Left ventricle myocardium inferior (tissue), 1 donor: ENCODE measurements at places on chromosomes 16 and 17.

GRCh38 chr17:82923366-82924113 is 83.7 kb upstream of the ZNF750 start:
- DNase-seq: peak; percentile 5

DNA sequence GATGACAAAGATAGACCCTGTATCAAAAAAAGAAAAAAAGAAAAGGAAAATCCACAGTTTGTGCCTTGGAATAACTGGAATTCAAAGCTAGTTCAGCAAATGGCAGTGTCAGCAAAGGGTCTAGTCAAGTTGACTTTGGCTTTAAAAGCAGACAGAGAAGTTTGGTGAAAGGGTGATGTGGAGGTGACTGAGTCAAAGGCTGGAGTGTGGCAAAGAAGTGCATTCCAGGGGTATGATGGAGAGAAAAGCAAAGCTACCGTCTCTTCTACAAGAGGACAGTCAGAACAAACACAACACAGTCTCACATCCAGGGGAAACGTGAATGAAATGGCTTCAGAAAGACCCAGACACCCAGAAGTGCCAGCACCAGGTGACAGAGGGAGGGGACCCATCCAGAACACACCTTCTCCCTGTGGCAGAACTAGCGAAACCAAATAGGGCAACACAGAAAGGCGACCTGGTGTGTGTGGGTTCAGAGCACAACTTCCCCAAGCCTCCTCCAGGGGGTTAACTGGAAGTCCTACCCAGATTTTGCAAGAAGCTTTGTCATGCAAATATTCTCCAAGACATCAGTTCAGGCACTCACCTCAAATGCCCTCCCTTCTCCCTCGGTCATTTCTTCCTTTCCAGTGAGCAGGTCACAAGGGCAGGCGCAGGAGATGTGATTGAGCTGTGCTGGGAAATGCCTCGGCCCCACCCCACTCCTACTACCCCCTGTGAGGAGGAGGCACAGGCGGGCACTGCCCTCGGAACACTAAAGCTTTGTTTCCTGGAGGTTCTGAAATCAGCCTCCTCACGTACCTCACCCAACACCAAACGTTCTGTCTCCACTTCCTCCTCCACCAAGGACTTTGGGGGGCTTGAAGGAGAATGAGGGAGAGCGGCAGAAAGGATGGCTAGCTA is 481.9 kb downstream of the SOX9 start:
- no peak for DNase-seq

DNA sequence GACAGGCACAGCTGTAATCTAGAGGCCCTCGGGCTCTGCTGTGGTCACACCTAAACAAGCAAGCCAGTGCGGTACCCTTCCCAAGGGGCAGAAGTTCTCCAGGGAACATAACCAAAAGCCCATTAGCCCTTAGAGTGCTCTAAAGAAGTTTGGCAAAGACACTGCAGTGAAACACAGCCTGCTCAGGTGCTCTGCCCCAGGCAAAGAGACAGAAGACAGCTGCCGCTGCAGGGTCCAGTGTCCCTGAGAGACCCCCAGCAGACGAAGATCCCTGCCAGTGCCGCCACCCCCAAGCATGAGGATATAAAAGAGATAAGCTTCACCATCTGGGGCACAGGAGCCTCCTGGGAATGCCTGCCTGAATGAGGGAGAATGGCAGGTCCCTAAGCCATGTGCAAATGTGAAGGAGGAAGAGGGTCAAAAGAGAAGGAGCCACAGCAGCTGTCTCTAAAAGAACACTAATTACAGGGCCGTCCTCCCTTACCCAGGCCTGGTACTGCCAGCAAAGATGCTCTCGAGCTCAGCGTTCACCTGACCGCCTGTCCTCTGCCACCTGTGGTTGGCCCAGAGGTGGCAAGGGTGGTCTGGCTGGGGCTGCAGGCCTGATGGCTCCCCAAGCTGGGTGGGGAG is 29.7 kb downstream of the CUEDC1 start:
- no peak for DNase-seq

DNA sequence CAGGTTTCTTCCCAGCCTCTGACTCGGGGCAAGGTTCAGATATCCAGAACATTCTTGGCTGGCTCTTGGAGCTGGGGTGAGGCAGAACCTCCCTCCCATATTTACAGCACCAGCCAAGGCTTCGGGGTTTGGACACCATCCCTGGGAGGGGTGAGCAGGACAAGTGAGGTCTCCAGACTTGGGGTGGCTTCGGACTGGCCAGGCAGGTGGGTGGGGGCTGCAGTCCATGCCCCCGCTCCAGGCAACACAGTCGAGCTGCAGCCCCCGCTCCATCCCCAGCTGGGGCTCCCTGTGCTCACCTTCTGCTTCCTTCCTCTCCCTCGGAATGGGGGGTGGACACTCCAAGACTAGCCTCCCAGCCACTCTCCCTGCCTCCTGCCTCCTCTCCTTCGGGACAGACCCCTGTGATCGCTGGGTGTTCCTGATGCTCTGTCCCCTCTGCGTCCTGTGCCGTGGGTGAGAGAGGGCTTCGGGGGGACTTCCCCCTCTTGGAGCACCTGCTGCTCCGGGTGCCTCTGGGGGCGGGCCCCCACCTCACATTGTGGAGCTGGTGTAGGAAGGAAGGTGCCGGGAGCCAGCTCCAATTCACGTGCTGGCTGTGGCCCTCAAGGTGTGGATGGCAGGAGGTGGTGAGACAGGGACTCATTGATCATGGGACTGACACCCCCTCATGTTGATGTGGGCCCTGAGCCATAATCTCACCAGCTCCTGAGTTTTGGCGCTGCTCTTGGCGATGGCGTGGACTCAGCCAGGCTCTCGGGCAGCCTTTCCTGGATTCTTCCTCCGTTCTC is 189.2 kb downstream of the SEC14L1 start:
- DNase-seq: no peak

DNA sequence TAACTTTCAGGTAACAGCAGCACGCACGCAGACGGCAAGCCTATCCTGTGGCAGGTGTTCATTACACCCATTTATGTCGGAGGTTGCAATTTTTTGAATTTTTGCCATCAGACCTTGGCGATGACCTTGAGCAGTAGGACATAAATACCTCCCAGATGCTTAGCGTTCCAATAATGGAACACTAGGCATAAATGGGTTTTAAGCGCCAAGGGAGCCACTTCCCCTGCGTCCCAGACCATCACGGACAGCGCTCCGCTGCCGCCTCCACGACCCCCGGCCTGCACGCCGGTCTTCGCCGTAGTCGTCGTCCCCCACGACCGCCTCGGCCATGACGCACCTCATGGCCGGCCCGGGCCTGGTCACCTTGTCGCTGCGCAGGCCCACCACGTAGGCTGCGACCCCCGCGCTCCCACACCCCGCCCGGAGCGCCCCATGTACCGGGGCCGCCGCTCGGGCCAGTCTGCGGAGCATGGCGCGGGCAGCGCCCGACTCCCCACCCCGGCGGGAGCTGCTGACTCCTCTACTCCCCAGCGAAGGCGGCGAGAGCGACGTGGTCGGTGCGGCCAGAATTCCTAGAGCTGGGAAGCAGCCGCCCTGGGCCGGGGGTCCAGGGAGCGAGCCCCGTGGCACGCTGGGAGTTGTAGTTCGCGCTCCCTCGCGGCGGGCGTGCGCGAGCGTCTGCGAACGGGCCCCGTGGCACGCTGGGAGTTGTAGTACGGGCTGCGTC is 22.7 kb downstream of the TMEM235 start:
- DNase-seq: peak; percentile 88

DNA sequence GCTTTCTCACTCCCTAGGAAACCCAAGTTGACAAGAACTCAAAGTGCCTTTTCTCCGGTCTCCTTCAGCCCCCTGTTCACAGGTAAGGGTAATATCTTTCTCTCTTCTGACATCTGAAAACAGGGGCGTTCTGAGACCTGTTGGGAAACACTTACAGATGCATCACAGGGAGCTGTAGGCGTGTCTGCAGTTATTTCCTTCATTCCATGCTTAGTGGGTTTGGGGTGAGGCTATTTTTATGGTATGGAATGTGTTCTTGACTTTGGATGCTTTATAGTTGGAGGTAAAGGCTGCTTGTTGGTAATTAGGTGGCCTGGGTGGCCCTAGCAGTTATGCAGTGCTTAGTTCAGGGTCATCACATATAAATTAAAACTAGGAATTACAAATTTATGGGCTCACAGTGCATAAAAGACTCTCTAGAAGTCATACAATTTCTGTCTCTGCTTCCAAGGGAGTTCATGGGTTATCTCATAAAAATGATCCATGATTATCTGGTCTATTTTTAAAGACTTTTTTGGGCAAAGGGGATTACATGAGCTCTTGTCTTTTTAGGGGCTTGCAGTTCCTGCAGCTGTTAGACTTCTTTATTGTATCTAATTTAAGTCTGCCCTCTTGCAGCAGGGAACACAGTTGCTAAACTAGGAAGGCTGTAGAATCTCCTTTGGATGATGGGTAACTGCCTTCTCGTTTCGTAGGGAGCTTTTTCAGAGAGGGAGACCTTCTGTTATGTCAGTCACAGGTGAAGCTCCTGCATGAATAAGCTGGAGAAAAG is 10.2 kb downstream of the SOCS7 start:
- no peak for DNase-seq

- no peak for DNase-seq
Measured at GRCh38 chr17:4538236-4539002, 16.8 kb downstream of the MYBBP1A start.

- DNase-seq: no peak
Measured at GRCh38 chr16:12403746-12404658, 399.7 kb downstream of the CPPED1 start.

DNA sequence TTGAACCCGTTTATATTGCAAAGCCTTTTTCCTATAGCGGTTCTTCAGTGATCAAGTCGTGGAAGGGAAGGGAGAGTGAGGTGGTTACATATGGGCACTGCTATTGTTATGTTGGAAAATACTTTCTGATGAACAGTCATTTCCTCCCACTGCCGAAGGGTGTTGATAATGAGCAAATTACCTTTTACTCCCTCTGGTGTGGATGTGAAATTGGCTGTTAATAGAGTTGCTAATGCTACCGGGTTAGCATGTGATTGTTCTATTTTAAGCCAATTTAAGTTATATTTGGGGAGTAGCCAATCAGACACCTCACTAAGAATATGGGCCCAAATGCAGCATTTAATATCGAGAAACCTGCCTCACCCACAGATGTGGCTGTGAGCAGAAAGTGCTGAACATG is 15.6 kb upstream of the PMFBP1 start:
- DNase-seq: no peak

DNA sequence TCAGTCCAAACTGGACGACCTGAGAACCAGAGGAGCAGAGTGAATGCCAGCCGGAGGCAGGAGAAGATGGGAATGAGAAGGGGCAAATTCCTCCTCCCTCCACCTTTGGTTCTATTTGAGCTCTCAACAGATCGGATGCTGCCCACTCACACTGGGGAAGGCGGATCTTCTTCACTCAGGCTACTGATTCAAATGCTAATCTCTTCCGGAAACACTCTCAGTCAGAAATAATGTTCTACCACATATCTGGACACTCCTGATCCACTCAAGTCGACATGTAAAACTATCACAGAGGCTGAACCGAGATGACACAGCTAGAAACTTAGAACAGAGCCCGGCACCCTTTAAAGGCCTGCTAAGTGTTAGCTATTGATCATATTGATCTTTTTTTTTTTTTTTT is 57.4 kb upstream of the GRIN2A start:
- no peak for DNase-seq

GRCh38 chr17:74833501-74834377 is 25.9 kb downstream of the GRIN2C start:
- DNase-seq: no peak

- no peak for DNase-seq
Measured at GRCh38 chr16:14249291-14250032, 178.3 kb downstream of the MRTFB start.

DNA sequence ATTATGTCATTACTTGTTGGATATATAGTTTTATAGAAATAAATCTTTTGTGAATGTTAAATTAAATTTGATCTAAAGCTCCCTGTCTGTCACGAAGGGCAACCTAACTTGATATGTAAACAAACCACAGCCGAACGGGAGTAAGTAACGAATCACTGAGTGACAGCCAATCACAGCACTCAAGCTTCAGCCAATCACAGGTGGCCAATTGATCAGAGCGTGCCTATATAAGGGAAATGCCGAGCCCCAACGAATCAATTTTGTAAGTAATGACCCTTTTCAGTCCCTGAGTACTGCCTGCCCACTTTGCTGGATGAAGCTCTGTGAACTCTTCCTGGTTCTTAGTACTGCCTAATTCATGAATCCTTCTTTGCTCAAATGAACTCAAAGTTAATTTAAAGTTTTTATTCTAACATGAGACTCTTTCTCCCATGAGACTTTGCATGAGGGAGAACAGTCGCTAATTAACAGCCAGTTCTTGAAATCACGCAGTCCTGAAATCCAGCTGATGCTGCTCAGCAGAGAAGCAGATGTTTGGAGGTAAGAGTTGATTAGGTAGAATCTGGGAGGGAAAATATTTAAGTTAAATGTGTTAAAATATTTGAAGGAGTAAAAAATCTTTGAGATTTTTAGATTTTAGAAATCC is 302.2 kb downstream of the CNTNAP4 start:
- no peak for DNase-seq

GRCh38 chr17:8555062-8555461 is 75.5 kb downstream of the MYH10 start:
- DNase-seq: no peak

DNA sequence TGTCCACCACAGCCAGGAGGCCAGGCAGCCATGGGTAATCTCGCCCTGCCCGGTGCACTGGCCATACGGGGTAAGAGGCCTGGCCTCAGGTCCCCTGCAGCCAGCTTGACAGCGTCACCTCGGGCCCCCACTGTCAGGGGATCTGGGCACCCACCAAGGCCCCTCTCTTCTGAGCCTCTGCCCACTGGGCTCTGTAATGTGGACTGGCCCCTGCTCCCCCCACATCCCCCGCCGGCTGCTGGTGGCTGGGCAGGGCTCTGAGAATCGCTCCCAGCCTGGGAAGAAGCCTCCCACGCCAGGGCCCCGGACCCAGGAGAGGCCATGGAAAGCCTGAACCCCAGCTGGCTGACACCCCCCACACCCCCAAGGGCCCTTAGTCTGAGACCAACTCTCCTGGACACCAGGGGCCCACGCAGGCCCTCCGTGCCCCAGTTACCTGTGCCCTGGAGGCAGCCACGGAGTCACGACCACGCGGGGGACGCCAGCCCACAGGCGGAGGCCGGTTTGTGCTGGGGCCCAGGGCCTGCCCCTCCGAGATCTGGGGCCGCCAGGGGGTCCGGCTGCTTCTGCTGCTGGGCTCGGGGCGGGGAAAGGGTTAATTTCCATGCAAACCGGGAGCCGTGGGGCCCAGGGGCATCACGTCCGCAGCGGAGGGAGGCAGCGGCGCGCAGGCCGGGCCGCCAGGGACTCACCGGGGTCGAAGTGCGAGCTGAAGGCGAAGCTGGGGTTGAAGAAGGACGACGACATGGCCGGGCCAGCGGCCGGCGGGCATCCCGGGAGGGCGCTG is at the start of gene PVALEF:
Gene PVALEF (plus strand): TSS at position 262 of the 787 bp plus-strand sequence. CDS start 15,720 bp downstream, outside the sequence.
- no peak for DNase-seq

GRCh38 chr16:28317040-28317880 is 24.9 kb downstream of the SBK1 start:
- DNase-seq: peak; percentile 41

GRCh38 chr16:87569601-87570571 is 32.4 kb upstream of the JPH3 start:
- DNase-seq: no peak

DNA sequence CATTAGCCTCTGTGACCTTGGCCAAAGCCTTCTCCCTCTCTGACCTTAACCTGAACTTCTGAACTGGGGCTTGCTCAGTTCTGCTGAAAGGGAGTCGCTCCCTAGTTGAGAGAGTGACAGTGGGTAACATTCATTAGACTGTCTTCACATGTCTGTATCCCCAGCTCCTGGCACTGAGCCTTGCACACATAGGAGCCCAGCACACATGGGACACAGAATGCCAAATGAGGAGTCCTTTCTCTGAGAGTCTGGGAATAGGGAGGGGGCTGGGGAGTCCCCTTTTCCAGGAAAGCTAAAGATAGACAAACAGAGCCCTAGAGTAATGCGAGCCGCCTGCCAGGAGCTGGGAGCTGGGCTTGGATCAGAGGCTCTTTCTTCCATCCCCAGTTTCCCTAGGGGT is 2.5 kb downstream of the TAC4 start:
- peak; percentile 67 for DNase-seq
